H54 (cell line): ENCODE measurements at places on chromosomes 3 and 15.

GRCh38 chr15:89492934-89493631 is 3.3 kb downstream of the RHCG start:
- DNase-seq, result no peak

- peak; percentile 30 for DNase-seq
Measured at GRCh38 chr15:36831125-36831903, 251.9 kb downstream of the CDIN1 start.

DNA sequence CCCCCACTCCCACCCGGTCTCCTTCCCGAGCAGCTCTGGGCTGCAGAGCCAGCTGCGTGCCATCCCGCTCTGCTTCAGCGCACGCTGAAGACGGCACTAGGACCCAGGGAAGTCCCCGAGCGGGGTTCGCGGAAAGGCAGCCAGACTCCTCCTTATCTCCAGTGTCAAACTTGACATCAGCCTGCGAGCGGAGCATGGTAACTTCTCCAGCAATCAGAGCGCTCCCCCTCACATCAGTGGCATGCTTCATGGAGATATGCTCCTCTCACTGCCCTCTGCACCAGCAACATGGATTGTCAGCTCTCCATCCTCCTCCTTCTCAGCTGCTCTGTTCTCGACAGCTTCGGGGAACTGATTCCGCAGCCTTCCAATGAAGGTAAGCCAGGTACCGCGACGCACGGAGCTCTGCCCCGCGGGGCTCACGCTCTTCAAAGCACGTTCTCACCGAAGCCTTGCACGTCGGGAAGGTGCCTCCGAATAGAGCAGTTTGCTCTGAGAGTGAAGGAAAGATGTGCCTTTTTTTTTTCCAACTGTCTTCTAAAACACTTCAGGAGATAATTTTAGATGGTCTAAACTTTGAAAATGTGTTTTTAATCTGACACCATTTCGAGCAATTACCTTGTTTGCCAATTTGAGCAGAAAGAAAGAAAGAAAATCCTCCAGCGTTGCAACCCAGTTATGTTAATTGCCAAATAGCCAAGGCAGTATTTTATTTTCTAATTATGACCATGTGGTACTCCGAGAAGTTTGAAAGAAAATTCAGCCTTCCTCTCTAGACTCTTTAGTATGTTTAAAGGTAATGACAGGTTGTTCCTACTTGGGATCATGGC is at the start of gene EPHA3:
Gene EPHA3, plus strand, starts transcription at position 161 of the 830 bp plus-strand sequence. Its CDS starts 128 bp downstream, at position 289.
- no peak for DNase-seq

DNA sequence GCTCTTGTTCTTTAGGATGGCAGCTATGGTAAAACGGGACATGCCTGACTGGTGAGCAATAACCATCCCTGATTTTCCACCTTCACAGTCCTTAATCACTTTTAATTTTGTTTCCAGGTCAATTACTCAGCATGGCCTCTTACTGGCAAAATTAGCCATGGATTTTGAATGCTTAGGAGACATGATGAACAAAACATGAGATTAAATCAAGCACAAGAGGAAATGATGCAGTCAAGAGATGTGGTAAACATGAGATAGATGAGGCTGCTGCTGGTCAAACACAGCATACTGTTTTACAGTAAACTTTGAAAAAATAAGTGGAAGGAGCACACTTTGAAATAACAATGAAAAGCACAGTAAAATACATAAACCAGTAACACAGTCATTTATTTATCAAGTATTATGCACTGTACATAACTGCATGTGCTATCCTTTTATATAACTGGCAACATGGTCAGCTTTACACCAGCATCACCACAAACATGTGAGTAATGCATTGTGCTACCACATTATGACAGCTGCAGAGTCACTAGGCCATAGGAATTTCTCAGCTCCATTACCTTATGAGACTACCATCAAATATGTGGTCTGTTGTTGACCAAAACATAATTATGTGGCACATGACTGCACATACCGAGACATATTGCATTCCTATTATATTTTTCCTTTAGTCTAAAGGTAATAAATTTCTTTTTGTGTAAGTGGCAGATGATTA is 30.1 kb upstream of the ZNF502 start:
- no peak for DNase-seq

DNA sequence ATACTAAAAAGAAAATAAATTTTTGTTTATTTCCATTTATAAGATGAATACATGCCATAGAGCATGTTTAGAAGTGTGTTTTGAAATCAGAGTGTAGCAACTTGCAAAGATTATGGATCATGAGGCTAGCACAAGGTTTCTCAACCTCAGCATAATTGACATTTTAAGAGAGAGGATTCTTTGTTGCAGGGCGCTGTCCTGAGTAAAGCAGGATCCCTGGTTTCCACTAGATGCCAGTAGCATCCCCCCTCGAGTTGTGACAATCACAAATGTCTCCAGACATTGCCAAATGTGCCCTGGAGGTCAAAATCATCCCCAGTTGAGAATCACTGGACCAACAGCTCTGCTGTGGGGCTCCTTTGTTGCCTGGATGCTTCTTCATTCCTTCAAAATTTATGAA is 128.5 kb upstream of the RBMS3 start:
- no peak for DNase-seq

- no peak for DNase-seq
Measured at GRCh38 chr3:123202451-123202850, 708 bp downstream of the SEC22A start.

- DNase-seq, result no peak
Measured at GRCh38 chr15:64686130-64686735, 89.2 kb downstream of the RBPMS2 start.

DNA sequence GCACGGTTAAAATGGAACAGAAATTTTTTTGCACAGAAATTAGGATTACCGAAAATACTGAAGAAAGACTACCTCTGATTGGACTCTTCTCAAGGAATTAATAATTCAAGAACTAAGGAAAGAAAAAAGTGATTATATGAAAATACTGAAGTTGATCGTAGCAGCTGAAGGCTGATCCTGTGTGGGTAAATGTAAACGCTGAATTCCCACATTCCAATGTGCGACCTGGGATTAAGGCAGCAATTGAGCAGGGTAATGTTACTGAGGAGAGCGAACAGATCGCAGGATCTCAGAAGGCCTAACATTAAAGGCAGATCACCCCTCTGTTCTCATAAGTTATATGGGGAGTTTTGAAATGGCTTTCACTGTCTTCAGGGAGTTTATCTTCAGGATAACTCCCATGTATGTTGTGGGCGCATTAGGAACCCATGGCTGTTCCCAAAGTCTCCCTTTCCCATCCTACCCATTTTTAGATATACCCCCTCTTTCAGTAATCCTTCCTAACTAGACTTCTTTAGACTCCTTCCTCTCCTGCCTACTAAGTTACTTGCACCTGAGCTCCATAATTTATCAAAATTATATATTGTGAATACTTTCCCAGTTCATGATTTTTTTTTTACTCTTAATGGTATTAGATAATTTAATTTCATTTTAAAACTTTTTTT is 1.0 kb upstream of the UBL7 start:
- DNase-seq, result no peak

DNA sequence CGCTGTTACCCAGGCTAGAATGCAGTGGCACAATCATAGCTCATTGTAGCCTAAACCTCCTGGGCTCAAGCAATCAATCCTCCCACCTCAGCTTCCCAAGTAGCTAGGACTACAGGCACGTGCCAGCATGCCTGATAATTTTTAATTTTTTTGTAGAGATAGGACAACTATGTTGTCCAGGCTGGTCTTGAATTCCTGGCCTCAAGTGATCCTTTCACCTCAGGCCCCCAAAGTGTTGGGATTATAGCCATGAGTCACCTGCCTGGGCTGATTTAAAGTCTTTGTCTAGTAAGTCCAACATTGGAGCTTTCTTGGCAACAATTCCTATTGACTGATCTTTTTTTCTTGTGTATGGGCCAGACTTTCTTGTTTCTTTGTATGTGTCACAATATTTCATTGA is 28.1 kb downstream of the SPINK8 start:
- no peak for DNase-seq
